ENCODE measurements at places on chromosomes 12 and 14. TPM values are rescaled to one million over a fixed set of nuclear protein-coding genes. Genes with fewer than 3 reads are reported as not detected.

GRCh38 chr12:88308825-88309224 lies 166.7 kb downstream of the TMTC3 start:
- no peak overlapping the region for H3K4me3 ChIP-seq
- no peaks in the 10 kb centered on the region for H3K27me3 ChIP-seq
- peaks cover 6% of the 10 kb centered on the region for H3K4me1 ChIP-seq
- H3K36me3 ChIP-seq = no peaks in the 10 kb centered on the region
- H3K27ac ChIP-seq = no peak overlapping the region

DNA sequence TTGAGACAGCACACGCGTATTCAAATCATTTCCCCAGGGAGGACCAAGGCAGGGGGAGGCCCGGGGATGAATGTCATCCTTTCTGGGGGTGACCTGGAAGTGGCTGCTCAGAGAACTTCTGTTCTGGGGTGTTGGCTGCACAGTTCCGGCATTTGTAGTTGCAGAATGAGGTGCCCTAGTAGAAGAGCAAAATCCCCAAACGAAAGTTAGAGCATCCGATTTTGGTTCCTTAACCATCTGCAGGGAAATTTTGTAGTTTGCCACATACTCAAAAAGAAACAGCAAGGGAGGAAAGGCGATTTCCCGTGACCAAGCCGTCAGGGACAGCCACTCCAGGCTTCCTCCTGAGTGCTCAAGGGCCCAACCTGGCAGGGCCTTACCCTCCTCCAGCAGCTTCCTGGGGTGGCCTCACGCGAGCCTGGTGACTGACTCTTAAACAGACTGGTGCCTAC lies 13.0 kb upstream of the TRAF3 start:
- no peak for DNase-seq
- H3K4me3 ChIP-seq = no peak overlapping the region
- H3K36me3 ChIP-seq = no peaks in the 10 kb centered on the region
- H3K27ac ChIP-seq = no peak overlapping the region
- H3K27me3 ChIP-seq = no peaks in the 10 kb centered on the region

DNA sequence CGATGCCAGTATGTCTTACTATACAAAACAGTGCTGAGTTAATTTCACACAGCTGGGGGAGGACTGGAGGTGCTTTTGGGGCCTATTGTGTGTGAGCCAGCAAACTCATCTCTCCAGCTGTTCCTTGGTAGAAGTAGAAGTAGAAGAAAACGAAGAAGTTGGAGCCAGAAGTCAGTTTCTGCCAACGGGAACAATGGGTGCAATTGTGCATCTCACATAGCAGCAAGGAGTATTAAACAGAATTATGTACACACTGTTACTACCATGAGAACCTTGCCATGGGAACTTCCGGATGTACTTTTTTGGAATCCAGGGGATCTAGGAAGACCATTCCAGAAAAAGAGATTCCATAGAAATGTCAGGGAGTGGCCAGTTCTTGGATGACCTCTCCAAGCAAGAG lies 88.6 kb downstream of the VCPKMT start:
- no peak overlapping the region for H3K27ac ChIP-seq
- DNase-seq = no peak
- no peaks in the 10 kb centered on the region for H3K36me3 ChIP-seq
- H3K4me1 ChIP-seq = peaks cover 34% of the 10 kb centered on the region
- H3K4me3 ChIP-seq = no peak overlapping the region

GRCh38 chr14:48319823-48320222 lies 644.4 kb upstream of the MDGA2 start:
- H3K27me3 ChIP-seq = no peaks in the 10 kb centered on the region
- no peak overlapping the region for H3K27ac ChIP-seq
- no peaks in the 10 kb centered on the region for H3K36me3 ChIP-seq
- H3K4me3 ChIP-seq = no peak overlapping the region
- DNase-seq = no peak

- no peak for DNase-seq
- no peak overlapping the region for H3K27ac ChIP-seq
- H3K27me3 ChIP-seq = no peaks in the 10 kb centered on the region
- no peaks in the 10 kb centered on the region for H3K36me3 ChIP-seq
- H3K4me1 ChIP-seq = no peaks in the 10 kb centered on the region
Observed at GRCh38 chr14:40393143-40393542, 960.9 kb upstream of the FBXO33 start.

Gene PCED1B
- 6.6 TPM for total RNA-seq

Gene SLC7A8
- total RNA-seq = 28.0 TPM

Gene WDHD1
- total RNA-seq = 0.14 TPM

All from thoracic aorta (tissue), 2 donors.